ENCODE measurements at places on chromosomes 6 and 20. TPM values are rescaled to one million over a fixed set of nuclear protein-coding genes. Genes with fewer than 3 reads are reported as not detected.

The SIM1 gene
- not detected for total RNA-seq

The PPP1R14C gene
- 0.16 TPM for total RNA-seq

The BPIFB2 gene
- total RNA-seq, result not detected

The GPX5 gene
- not detected for total RNA-seq

The FAM217A gene
- not detected for total RNA-seq

The DACT2 gene
- not detected for total RNA-seq

The OXT gene
- not detected for total RNA-seq

The TBXT gene
- total RNA-seq, result not detected

The CYP39A1 gene
- total RNA-seq, result not detected

The COL12A1 gene
- total RNA-seq, result not detected

- no peak for DNase-seq
Observed at GRCh38 chr6:159249128-159249527, 79.9 kb downstream of the FNDC1 start.

DNA sequence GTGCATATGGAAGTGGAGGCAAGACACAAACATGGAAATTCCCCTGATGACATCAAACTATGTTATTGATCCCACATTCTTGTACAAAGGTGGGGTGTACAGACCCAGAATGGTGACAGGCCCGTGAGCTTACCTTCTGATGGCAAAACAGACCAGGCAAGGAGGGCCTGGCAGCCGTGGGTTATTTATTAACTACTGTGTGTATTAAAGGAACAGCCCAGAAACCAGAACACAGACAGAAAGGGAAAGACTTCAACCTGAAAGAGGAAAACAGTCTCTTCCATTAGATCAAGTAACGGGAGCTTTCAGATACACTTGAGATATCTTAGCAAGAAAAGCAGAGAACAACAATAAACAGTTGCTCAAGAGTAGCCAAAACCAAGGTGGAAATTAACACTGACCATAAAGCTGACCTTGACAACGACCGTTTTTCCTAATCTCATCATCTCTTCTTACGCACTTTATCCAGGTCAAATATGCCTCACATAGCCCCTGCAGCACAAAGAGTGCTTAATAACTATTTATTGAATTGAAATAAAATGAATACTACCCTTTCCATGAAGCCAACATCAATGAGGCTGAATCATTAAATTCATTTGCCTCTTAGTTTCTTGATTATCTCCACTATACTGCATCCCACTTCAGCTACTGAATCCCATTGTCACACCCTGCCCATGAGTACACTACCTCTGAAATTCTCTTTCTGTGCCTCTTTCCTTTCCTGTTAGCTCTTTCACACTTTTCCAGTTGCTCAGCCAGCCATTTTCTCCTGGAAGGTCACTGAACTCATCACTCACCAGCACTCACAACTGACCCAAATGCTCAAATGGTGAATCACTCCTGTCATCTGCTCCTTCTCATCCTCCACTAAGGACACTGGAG lies 67.4 kb downstream of the MOXD1 start:
- DNase-seq, result no peak

- no peak for DNase-seq
Observed at GRCh38 chr6:124517339-124517738, 444.9 kb upstream of the RNF217 start.

DNA sequence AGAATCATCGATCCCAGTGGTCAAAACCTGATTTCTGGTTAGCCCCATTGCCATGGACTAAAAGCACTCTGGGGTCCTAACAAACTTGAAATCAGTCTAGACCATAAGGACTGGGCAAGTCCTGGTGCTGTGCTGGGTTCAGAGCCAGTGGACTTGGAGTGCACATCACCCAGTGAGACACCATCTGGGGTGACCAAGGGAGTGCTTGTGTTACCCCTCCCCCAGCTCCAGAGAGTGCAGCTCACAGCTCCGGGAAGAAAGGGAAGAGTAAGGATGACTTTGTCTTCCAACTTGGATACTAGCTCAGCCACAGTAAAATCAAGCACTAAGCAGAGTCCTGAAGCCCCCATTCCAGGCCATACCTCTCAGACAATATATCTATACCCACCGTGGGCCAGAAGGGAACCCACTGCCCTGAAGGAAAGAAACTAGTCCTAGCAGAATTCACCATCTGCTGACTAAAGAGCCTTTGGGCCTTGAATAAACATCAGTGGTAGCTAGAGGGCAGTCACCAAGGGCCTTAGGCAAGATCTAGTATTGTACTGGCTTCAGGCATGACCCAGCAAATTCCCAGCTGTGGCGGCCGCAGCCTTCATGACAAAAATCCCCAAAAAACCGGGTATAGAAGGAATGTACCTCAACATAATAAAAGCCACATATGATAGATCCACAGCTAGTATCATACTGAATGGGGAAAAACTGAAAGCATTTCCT lies 153.5 kb upstream of the OGFRL1 start:
- DNase-seq, result no peak

DNA sequence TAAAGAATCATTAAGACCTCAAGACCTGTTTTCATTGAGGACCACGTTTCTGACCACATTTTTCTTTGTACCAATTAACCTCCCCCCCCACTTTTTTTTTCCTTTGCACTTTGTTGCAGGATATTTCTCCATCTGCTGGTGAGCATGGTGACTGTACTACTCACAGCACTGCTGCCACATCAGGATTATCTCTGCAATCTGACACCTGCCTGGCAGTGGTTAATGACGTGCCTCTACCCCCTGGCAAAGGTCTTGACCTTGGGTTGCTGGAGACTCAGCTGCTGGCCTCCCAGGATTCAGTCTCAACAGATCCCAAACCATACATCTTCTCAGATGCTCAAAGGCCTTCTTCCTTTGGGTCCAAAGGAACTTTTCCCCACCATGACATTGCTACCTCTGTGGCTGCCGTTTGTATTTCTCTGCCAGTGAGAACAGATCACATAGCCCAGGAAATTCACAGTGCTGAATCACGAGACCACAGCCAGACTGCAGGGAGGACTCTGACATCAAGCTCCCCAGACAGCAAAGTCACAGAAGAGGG lies 46.6 kb upstream of the EDN3 start:
- peak; percentile 62 for DNase-seq

DNA sequence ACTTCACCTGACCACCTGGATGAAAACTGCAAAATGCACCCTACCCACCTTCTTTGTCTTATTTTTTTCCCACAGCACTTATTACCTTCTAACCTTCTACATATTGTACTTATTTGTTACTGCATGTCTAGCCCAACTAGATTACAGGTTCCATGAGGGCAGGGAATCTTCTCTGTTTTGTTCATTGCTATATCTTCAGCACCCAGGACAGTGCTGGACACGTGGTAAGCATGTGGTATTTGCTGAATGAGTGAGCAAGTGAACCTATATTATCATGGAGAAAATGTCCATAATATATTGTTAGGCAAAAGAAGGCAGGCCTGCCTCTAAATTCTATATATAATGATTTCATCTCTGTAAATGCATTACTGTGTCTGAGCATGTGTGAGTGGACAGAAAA lies 107.0 kb downstream of the TRERF1 start:
- no peak for DNase-seq

DNA sequence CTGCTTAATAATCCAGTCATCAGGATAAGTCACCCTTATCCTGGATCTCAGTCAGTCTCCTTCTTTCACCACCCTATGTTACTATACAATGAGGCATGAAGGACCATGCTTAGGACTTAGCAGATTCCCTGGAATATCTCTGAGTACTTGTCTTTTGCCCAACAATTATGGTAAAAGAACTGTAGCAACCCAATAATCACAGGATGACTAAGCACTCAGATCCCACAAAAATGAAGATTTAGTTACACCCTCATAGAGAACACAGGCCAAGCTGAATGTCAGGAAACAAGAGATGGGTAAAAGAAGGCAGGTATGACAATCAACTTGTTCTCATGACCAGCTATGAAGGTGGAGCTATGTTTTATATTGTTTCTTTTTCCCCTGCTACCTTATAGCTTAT lies 91.4 kb downstream of the EDN1 start:
- no peak for DNase-seq

DNA sequence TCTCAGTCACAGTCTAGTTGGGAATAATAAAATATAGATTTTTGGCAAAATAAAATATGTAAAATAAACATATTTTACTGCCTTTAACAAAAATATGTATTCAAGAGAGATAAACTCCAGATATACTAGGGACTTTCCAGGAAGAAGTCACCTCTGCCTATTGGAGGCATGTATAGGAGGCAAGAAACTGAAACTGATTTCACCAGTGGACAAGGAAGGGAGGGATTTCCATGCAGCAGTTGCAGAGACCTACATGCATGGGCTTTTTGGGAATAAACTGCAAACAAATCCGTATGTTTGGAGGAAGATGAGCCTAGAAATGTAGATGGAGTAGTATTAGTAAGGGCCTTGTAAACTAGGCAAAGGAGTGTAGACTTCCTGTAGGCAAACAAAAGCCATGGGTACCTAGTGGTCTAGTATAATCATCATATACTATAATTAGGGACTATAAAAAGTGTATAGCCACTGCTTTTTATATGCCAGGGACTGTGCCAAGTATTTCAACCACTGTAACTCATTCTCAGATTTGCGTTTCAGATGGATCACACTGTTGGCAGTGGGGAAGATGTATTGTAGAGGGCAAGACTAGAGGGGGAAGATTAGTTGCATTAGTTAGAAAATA lies 38.9 kb downstream of the CD109 start:
- no peak for DNase-seq

DNA sequence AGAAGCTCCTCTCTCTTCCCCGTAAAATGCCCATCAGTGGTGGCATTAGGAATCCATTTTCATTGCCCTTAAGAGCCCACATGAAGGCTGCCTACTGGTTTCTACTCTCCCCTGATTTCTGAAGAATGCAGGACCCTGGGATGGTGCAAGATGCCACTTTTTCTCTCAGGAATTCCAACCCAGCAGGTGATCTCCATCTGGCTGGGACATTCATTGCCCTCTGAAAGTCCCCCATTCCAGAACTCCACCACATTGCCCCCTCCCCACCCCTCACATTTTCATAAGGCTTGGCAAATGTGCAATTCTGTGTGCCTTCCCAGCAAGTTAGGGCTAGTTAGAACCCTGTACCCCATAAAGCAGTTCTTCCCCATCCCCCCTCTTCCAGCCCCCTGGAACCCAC lies 88.0 kb downstream of the BANF2 start:
- no peak for DNase-seq

- peak; percentile 43 for DNase-seq
Observed at GRCh38 chr6:135159531-135159930, 21.6 kb upstream of the MYB start.

DNA sequence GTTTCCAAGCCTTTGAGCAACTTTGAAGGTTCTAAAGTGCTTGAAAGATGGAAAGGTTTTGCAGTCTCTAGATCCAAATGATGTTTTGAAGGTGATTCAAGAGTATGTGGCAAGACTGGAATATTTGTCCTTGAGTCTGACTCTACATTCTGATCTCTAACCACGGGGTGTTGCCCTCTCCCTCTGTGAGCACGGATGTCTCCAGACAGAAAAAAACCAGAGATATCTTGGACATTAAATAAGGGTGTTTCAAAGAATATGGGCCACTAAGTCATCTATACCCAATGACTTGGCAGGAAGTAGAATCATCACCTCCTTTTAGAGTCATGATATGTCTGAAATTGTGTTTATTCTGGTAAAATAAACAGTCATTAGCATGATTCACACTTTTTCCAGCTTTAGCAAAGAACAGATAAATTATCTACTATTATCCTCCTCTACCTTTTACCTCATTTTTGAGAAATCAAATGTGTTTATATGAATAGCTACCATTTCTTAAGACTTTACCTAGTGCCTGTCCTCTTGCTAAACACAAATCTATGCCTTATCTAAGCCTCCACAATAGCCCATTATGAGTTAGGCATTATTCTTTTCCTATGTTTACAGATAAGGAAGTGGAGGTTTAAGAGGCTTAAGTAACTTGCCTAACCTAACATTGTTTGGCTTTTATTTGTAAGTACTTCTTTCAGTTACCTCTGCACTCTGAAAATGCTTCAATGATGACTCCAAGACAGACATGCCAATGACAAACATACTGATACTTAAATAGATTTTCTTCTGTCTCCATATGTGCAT lies 384.4 kb downstream of the BMP2 start:
- DNase-seq, result no peak

DNA sequence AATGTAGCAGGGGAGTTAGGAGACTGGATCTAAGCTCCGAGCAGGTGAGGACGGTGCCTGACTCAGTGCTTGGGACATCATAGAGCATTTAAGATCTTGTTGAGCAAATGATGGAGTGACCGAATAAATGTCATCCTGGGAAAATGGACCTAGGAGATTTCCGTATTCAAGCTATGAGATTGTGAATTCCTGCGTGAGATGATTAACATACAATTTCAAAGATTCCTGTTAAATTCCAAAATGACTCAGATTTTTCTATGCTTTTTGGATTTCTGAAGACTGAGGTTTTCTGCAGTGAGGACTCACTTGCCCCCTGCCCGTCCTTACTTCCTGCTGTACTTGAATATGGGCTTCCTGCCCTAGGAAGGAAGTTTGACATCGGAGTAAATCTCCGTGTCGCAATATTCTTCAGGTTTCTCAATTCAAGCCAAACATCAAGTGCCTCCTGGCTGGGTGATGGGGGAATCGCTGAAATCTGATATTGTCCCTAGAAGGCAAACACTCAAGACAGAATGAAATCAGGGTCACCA lies 5.2 kb downstream of the SYTL3 start:
- no peak for DNase-seq

- peak; percentile 8 for DNase-seq
Observed at GRCh38 chr6:107491138-107491609, 1.3 kb downstream of the SOBP start.

- DNase-seq, result no peak
Observed at GRCh38 chr20:20896606-20897005, 184.2 kb upstream of the RALGAPA2 start.

DNA sequence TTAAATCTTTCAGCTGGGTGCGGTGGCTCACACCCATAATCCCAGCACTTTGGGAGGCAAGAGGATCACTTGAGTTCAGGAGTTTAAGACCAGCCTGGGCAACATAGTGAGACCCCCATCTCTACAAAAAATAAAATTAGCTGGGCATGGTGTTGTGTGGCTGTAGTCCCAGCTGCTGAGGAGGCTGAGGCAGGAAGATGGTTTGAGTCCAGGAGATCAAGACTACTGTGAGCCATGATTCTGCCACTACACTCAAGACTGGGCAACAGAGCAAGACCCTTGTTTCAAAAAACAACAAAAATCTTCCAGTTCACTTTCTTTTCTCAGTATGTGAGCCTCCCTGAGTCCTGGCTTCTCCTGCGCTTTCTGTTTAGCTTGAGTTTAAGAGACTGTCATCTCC lies 7.9 kb downstream of the SDHAF4 start:
- no peak for DNase-seq

DNA sequence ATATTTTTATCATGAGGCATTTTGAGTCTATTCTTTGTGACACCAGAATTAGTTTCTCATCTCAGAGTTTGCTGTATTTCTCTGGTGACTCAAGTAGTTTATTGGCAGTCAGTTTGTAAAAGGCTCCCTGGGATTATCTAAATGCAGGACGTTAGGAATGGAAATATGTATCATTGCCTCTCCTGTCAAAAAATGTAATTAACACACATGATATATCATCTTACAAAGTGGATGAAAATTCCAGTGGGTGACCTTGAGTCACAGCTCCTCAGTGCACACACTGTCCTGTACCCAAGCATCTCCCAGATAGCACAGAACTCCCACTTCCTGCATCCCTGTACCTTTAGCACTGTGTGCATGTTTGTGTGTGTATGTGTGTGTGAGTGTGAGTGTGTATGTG lies 258.6 kb downstream of the LAMA2 start:
- no peak for DNase-seq

- no peak for DNase-seq
Observed at GRCh38 chr20:32451682-32452461, 93.7 kb downstream of the ASXL1 start.

All from activated naive CD4-positive, alpha-beta T cell treated with anti-CD3 and anti-CD28 coated beads, Interleukin-2, amount 50 U/mL, for 72 hours (primary cell).